ENCODE measurements at places on chromosomes 4 and X.

DNA sequence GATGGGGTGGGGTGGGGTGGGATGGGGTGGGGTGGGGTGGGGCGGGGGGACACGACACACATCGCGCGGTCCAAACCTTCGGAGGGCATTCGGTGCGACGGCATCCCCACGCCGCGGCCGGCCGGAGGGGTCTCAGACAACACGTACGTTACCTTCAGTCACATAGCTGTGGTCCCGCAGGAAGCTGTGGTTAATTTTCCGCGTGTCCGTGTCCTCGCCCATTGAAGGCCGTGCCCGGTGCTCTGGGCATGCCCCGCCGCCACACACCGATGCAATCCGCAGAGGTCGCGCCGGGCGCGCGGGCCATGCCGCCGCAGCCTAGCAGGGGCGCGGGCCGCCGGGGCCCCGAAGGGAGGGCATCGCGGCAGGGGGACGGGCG lies 417 bp downstream of the PPP2R2C start:
- no peak overlapping the region for H3K27ac ChIP-seq
- H3K4me1 ChIP-seq, result peaks cover 4% of the 10 kb centered on the region
- H3K4me3 ChIP-seq, result no peak overlapping the region
- H3K36me3 ChIP-seq, result peaks cover 8% of the 10 kb centered on the region
- peaks cover 67% of the 10 kb centered on the region for H3K27me3 ChIP-seq

DNA sequence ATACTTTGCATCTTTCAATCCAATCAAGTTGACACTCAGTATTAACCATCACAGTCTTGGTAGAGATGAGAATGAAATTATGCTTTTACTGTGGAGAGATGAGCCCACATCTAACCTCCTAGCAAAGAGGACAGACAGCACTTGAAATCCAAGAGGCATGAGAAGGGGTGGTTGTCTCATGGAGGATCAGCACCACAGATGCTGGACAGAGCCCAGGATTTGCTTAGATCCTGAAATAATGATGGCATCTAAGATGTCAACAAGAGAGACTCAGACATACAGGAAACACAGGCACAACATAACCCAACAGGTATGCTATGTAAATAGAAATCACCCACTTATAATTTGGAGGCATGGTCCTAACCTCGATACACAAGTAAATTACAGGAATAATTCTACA lies 74.3 kb upstream of the VCX2 start:
- no peaks in the 10 kb centered on the region for H3K4me1 ChIP-seq
- H3K27me3 ChIP-seq, result no peaks in the 10 kb centered on the region

- H3K27ac ChIP-seq, result no peak overlapping the region
- H3K27me3 ChIP-seq, result no peaks in the 10 kb centered on the region
- no peak overlapping the region for H3K4me3 ChIP-seq
- no peak for DNase-seq
Measured at GRCh38 chrX:66675541-66675940, 36.7 kb upstream of the EDA2R start.

GRCh38 chr4:8123389-8123788 lies 35.2 kb downstream of the ABLIM2 start:
- no peak overlapping the region for H3K27ac ChIP-seq
- H3K36me3 ChIP-seq, result no peaks in the 10 kb centered on the region
- H3K4me1 ChIP-seq, result peaks cover 5% of the 10 kb centered on the region
- H3K27me3 ChIP-seq, result no peaks in the 10 kb centered on the region

DNA sequence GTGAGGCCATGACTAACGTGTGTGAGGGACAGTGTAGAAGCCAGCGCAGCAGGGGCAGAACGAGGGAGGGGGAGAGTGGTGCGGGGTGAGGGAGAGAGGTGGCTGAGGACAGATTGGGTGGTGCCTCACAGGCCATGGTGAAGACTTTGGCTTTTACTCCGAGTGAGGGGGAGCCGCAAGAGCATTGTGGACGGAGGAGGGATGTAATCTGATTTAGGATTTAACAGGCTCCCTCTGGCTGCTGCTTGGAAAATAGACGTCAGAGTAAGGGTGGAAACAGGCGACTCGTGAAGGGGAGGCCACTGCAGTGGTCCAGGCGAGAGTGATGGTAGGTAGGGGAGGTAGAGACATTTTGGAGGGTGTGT lies 13.0 kb downstream of the PPP1R3F start:
- H3K4me3 ChIP-seq, result no peak overlapping the region
- no peaks in the 10 kb centered on the region for H3K36me3 ChIP-seq
- H3K4me1 ChIP-seq, result peaks cover 24% of the 10 kb centered on the region
- DNase-seq, result no peak
- no peak overlapping the region for H3K27ac ChIP-seq

DNA sequence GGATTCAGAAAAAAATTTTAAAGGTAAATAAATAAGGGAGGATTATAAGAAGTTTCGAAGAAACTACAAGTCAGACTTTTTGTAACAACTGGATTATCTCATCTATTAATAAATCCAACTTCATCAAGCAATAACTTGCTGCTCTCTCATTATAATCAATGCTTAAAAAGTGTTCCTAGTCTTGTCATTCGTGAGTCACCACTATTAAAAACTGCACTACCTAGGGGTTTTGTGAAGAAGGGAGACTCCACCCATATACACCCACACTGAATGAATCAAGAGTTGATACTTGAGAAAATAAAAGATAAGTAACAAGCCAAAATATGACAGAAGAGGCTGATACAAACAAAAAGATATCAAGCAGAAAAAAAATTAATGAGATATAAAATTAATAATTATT lies 360.5 kb downstream of the ZNF674 start:
- no peak overlapping the region for H3K27ac ChIP-seq
- H3K4me3 ChIP-seq, result no peak overlapping the region
- DNase-seq, result no peak
- peaks cover 10% of the 10 kb centered on the region for H3K27me3 ChIP-seq

GRCh38 chr4:158068068-158068467 lies 104.8 kb downstream of the GASK1B start:
- no peaks in the 10 kb centered on the region for H3K27me3 ChIP-seq
- no peak overlapping the region for H3K4me3 ChIP-seq
- DNase-seq, result no peak
- H3K27ac ChIP-seq, result no peak overlapping the region
- H3K4me1 ChIP-seq, result no peaks in the 10 kb centered on the region
- no peaks in the 10 kb centered on the region for H3K36me3 ChIP-seq

- H3K27me3 ChIP-seq, result no peaks in the 10 kb centered on the region
- H3K27ac ChIP-seq, result no peak overlapping the region
- no peak overlapping the region for H3K4me3 ChIP-seq
Measured at GRCh38 chrX:50920132-50920531, 9.6 kb downstream of the BMP15 start.

DNA sequence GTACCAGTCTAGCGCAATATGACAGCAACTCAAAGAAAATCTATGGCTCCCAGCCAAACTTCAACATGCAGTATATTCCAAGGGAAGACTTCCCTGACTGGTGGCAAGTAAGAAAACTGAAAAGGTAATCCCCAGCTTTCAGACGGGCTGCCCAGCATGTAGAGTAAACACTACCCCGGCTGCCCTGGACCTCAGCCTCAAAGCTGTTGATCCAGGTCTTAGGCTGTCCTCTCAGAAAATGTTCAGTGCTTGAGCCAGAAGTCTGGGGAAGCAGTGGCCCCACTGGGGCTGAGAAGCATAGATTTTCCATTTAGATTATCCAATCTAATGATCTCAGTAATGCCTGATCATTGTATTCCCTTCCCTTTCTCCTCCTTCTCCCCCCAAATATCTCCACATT lies 21.9 kb downstream of the BMX start:
- H3K36me3 ChIP-seq, result no peaks in the 10 kb centered on the region
- H3K4me1 ChIP-seq, result no peaks in the 10 kb centered on the region
- H3K4me3 ChIP-seq, result no peak overlapping the region

DNA sequence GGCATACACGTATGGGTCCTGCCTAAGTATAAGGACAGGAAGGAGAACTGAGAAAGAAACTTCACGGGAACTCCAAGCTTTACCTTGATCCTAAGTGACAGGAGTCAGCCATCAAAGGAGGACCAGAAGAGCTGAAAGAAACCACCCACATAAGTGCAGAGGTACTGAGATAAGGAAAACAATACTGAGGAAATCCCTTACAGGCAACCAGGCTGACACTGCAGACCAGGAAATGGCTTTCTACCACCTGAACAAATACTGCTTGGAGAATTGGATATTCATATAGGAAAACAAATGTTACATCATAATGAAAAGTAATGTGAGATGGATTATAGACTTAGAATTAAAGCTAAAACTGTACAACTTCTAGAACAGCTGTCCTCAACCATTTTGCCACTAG lies 127.0 kb downstream of the IL15 start:
- H3K36me3 ChIP-seq, result no peaks in the 10 kb centered on the region
- DNase-seq, result no peak
- H3K27ac ChIP-seq, result no peak overlapping the region
- H3K4me3 ChIP-seq, result no peak overlapping the region
- no peaks in the 10 kb centered on the region for H3K4me1 ChIP-seq

- peak overlapping the region; percentile 99 for H3K27ac ChIP-seq
- no peaks in the 10 kb centered on the region for H3K36me3 ChIP-seq
- H3K27me3 ChIP-seq, result no peaks in the 10 kb centered on the region
- peaks cover 36% of the 10 kb centered on the region for H3K4me1 ChIP-seq
- H3K4me3 ChIP-seq, result no peak overlapping the region
Measured at GRCh38 chrX:13077168-13077567, 32.7 kb upstream of the FAM9C start.

DNA sequence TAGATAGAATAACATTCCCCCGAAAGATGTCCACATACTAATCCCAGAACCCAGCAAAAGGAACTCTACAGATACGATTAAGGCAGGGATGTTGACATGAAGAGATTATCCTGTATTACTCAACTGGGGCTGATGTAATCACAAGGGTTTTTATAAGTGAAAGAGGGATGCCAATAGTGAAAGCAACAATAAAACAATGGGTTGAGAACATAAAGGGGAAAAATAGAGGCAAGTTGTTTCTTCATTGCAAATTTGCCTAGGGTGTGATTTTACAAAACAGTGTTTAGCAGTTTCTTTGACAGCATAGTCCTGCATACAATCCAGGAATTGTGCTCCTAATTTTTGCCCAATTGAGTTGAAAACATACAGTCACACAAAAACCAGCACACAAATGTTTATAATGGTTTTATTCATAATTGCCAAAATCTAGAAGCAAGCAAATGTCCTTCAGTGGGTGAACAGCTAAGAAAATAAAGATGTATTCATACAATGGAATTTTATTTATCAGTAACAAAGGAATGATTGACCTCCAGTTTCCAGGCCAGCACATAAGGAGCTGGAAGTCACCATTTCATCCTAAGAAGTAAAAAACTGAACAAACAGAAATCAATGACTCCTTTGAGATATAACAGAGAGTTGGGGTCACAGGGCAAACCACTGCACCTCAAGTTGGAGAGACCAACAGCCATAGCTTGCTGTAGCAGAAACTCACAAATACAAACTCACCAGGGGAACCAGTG lies 107.2 kb downstream of the CENPC start:
- no peak for DNase-seq
- no peak overlapping the region for H3K4me3 ChIP-seq
- peaks cover 10% of the 10 kb centered on the region for H3K36me3 ChIP-seq
- H3K27ac ChIP-seq, result no peak overlapping the region

DNA sequence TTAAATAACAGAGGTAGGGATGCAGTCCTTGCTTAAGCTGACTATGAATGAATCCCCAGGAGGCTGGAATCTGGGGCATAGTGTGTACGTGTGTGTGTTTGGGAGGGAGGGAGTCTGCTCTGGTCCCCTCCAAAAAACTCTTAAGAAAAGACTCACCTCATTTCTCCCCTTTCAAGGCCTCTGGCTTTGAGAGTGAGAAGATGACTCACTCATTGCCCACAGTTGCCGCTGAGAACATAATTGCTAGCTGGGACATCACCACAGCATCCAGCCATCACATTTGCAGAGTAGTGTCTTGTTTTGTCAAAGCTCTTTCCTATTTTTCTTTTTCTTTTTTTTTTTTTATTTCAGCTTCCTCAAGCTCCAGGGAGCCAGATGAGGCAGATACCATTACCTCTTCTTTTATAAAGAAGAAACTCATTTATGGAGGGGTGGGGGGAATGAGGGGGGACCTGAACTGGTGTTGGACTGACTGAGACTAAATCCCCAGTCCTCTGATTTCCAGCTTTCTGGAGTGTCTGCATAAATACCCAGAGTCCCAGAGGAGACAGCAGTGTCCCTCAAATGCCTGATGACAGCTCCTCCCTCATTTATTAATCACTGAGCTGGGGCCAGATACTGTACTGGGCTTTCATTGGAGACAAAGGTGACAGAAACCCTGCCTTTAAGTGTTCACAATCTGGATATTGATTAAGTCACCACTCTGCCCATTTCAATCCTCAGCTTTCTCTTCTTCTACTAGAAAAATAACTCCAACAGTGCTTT lies 61.9 kb upstream of the LAS1L start:
- H3K27ac ChIP-seq, result peak overlapping the region; percentile 99
- H3K4me3 ChIP-seq, result peak overlapping the region; percentile 49
- H3K4me1 ChIP-seq, result peaks cover 36% of the 10 kb centered on the region
- DNase-seq, result peak; percentile 27

- DNase-seq, result no peak
- no peaks in the 10 kb centered on the region for H3K36me3 ChIP-seq
- H3K4me3 ChIP-seq, result no peak overlapping the region
- H3K27me3 ChIP-seq, result peaks cover 4% of the 10 kb centered on the region
- no peaks in the 10 kb centered on the region for H3K4me1 ChIP-seq
Measured at GRCh38 chrX:128975745-128976144, 547.5 kb downstream of the SMARCA1 start.

GRCh38 chrX:2516623-2517022 lies 15.8 kb upstream of the DHRSX start:
- H3K4me3 ChIP-seq, result no peak overlapping the region
- H3K27me3 ChIP-seq, result peaks cover 7% of the 10 kb centered on the region
- H3K36me3 ChIP-seq, result no peaks in the 10 kb centered on the region
- no peak for DNase-seq

- no peaks in the 10 kb centered on the region for H3K36me3 ChIP-seq
- DNase-seq, result no peak
- H3K27me3 ChIP-seq, result no peaks in the 10 kb centered on the region
- no peak overlapping the region for H3K27ac ChIP-seq
- H3K4me1 ChIP-seq, result no peaks in the 10 kb centered on the region
- H3K4me3 ChIP-seq, result no peak overlapping the region
Measured at GRCh38 chr4:138367942-138368341, 125.8 kb upstream of the SLC7A11 start.

DNA sequence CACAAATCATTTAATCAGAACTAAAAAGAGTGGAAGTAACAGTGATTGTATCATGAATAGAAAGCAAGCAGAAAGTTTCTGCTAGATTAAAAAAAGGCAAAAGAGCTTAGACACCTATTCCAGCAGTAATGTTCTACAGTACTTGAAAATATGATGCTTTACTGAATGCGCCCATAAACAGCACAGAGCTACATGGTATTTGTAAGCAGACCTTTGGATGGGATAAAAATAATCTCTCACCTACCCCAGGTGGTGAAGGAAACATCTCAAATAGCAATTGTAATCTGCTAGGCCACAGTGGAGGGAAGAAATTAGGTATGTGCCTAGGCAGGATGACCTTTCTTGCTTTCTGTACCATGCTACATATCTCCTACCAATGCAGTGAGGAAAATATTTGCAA lies 280.9 kb upstream of the PRKX start:
- H3K27ac ChIP-seq, result no peak overlapping the region
- no peaks in the 10 kb centered on the region for H3K36me3 ChIP-seq
- H3K4me3 ChIP-seq, result no peak overlapping the region
- DNase-seq, result no peak
- no peaks in the 10 kb centered on the region for H3K27me3 ChIP-seq
- H3K4me1 ChIP-seq, result no peaks in the 10 kb centered on the region

GRCh38 chrX:123964156-123964834 lies 2.8 kb downstream of the STAG2 start:
- H3K27me3 ChIP-seq, result no peaks in the 10 kb centered on the region
- H3K4me3 ChIP-seq, result peak overlapping the region; percentile 98
- H3K4me1 ChIP-seq, result peaks cover 30% of the 10 kb centered on the region
- no peak for DNase-seq
- peaks cover 4% of the 10 kb centered on the region for H3K36me3 ChIP-seq
